ENCODE measurements at places on chromosomes 6 and 20. TPM values are rescaled to one million over a fixed set of nuclear protein-coding genes. Genes with fewer than 3 reads are reported as not detected.

Gene EEF1A2
- total RNA-seq = 13.7 TPM

Gene ADGRB3
- total RNA-seq = 7.7 TPM

Gene IMPG1
- total RNA-seq = not detected

Gene EXOC2
- total RNA-seq = 22.4 TPM

Gene ELOVL4
- 7.9 TPM for total RNA-seq

Gene PHACTR2
- total RNA-seq = 2.4 TPM

- no peaks in the 10 kb centered on the region for H3K27me3 ChIP-seq
- no peaks in the 10 kb centered on the region for H3K36me3 ChIP-seq
- H3K4me1 ChIP-seq = peaks cover 12% of the 10 kb centered on the region
- DNase-seq = no peak
Observed at GRCh38 chr6:75348882-75349261, 64.3 kb upstream of the TMEM30A start.

DNA sequence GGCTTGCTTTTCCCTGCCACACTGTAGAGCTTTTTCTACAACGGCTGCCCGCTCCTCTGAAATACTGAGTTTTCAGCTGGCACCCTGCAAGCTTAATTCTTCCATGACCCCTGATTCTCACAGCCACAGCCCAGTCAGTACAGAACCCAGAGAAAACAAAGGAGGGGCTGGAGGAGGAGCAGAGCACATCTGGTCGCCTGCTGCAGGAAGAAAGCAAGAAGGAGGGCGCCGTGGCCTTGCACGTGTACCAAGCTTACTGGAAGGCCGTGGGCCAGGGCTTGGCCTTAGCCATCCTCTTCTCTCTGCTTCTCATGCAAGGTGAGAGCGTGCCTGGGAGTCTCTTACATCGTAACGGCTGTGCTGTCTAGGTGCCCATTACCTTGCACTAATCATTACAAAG, 11.3 kb downstream of the DLK2 start:
- peaks cover 3% of the 10 kb centered on the region for H3K36me3 ChIP-seq
- DNase-seq = no peak
- no peak overlapping the region for H3K4me3 ChIP-seq
- H3K4me1 ChIP-seq = no peaks in the 10 kb centered on the region
- no peak overlapping the region for H3K27ac ChIP-seq
- no peaks in the 10 kb centered on the region for H3K27me3 ChIP-seq

DNA sequence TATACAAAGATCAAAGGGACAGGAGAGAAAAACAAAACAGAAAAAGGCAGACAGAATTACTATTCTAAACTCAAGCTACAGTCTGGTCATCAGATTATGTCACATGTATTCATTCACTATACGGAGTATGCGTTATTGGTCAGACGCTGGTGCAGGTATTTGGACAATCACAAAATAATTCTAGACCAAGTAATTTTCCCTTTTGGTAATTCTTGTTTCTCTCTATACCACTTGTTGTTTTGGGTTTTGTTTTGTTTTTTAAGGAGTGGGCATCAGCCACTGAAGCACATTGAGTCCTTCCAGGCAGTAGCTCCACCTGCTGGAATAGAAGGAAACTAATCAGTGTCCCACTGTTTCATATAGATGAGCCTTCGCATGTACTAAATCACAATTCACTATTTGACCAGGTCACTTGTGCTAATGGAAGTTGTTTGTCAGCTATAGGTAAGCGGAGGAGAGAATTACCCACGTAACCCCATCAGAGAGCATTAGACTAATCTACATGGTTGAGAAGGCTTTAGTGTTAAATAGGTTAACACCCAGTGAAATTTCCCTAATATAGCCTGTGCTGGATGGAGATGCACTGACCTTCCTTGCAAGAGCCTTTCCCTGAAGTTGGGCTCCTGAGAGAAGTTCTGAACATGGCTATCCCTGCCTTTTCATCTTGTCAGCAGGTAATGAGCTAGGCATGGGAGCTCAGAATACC, 77.9 kb downstream of the TNFAIP3 start:
- H3K4me1 ChIP-seq = no peaks in the 10 kb centered on the region
- H3K4me3 ChIP-seq = no peak overlapping the region
- no peaks in the 10 kb centered on the region for H3K36me3 ChIP-seq
- no peak overlapping the region for H3K27ac ChIP-seq
- peaks cover under 1% of the 10 kb centered on the region for H3K27me3 ChIP-seq
- DNase-seq = peak; percentile 37

DNA sequence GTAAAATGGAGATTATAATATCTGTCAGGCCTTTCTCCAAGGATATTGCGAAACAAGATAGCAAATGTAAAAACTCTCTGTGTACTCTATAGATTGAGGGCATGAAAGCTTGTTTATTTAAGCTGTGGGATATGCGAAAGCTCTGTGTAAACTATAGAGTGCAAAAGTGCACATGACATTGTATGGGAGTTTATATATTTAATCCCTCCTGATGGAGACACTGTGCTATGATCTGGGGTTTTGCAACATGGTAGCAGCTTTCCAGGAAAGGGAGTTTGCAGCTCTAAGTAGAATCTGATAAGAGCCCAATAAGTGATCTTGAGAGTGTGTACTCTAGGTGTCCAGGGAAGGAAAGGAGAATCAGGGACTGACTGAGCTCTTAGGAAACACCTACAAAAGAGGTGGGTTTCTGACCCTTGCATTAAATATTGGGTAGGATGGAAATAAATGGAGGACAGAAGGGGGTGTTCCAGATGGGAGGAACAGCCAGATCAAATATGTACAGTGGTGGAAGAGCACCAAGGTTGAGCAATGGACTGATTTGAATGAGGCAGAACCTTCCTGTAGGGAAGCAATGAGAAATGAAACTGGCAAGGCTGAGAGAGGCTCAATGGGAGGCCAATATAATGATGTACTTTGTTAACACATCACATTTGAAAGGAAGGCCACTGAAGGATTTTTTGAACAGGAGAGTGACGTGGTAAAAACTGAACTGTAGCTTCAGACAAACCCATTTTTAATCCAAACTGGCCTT, 450.1 kb downstream of the GJA1 start:
- no peak overlapping the region for H3K4me3 ChIP-seq
- DNase-seq = peak; percentile 34
- H3K27me3 ChIP-seq = no peaks in the 10 kb centered on the region
- H3K27ac ChIP-seq = peak overlapping the region; percentile 7
- H3K36me3 ChIP-seq = no peaks in the 10 kb centered on the region

GRCh38 chr6:25290306-25291060, 11.3 kb downstream of the CARMIL1 start:
- DNase-seq = no peak
- H3K27me3 ChIP-seq = no peaks in the 10 kb centered on the region
- H3K4me1 ChIP-seq = no peaks in the 10 kb centered on the region
- no peaks in the 10 kb centered on the region for H3K36me3 ChIP-seq
- no peak overlapping the region for H3K27ac ChIP-seq

GRCh38 chr6:158669145-158670035, 19.5 kb downstream of the SYTL3 start:
- H3K27me3 ChIP-seq = no peaks in the 10 kb centered on the region
- no peaks in the 10 kb centered on the region for H3K4me1 ChIP-seq
- no peak for DNase-seq
- H3K27ac ChIP-seq = no peak overlapping the region
- H3K36me3 ChIP-seq = no peaks in the 10 kb centered on the region

GRCh38 chr20:13492001-13492481, 146.7 kb downstream of the TASP1 start:
- H3K27ac ChIP-seq = peak overlapping the region; percentile 39
- peak; percentile 87 for DNase-seq
- no peaks in the 10 kb centered on the region for H3K27me3 ChIP-seq
- peaks cover 32% of the 10 kb centered on the region for H3K4me1 ChIP-seq
- H3K4me3 ChIP-seq = no peak overlapping the region

- DNase-seq = no peak
- no peak overlapping the region for H3K27ac ChIP-seq
- no peak overlapping the region for H3K4me3 ChIP-seq
- no peaks in the 10 kb centered on the region for H3K27me3 ChIP-seq
- no peaks in the 10 kb centered on the region for H3K36me3 ChIP-seq
Observed at GRCh38 chr6:75101896-75102295, 104.0 kb downstream of the COL12A1 start.

DNA sequence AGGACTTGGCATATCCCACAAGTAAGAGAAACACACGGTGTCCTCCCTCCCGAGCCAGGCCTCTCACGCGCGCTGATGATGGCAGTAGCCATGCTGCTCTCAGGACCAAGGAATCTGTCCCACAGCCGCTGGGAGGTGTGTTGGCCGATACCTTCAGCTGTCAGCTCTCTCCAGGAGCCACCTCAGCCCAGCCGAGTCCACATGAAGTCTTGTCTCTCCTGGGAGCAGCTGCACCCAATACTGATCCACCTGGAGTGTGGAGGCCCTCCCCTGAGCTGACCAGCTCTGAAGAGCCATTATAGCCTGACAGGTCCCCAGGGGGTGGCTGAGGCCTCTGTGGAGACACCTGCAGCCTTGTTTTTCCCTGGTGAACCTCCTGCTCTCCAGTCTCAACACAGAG, 23.8 kb upstream of the NXT1 start:
- H3K4me3 ChIP-seq = no peak overlapping the region
- no peaks in the 10 kb centered on the region for H3K4me1 ChIP-seq
- H3K27ac ChIP-seq = no peak overlapping the region
- no peak for DNase-seq
- H3K27me3 ChIP-seq = peaks cover 5% of the 10 kb centered on the region

GRCh38 chr6:20364327-20364726, 37.4 kb upstream of the E2F3 start:
- H3K27me3 ChIP-seq = peaks cover 5% of the 10 kb centered on the region
- no peak overlapping the region for H3K27ac ChIP-seq
- no peak for DNase-seq
- H3K4me3 ChIP-seq = no peak overlapping the region
- H3K4me1 ChIP-seq = no peaks in the 10 kb centered on the region

GRCh38 chr20:24425523-24426135, 43.8 kb upstream of the SYNDIG1 start:
- no peak overlapping the region for H3K4me3 ChIP-seq
- H3K27ac ChIP-seq = no peak overlapping the region
- DNase-seq = no peak
- H3K4me1 ChIP-seq = no peaks in the 10 kb centered on the region
- H3K36me3 ChIP-seq = no peaks in the 10 kb centered on the region

DNA sequence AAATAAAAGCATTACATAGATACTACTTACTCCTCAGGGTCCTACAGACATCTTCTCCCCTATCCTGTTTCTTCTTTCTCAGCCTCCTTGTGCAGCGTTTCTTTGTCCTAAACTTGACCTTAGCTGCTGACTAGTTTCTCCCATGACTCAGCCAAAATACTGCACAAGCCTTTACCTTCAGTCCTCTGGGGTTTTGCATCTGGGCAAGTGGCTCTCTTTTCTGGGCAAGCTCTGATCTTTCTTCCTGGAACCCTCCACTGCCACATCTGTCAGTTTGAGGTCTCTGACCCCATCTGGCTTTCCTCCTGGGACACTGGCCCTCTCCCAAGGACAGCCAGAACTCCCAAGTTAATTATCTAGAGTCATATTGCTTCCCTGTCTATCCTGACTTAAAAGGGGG, 838.4 kb downstream of the DHX35 start:
- no peaks in the 10 kb centered on the region for H3K36me3 ChIP-seq
- no peak for DNase-seq
- H3K27me3 ChIP-seq = peaks cover 4% of the 10 kb centered on the region
- no peaks in the 10 kb centered on the region for H3K4me1 ChIP-seq
- H3K4me3 ChIP-seq = no peak overlapping the region

DNA sequence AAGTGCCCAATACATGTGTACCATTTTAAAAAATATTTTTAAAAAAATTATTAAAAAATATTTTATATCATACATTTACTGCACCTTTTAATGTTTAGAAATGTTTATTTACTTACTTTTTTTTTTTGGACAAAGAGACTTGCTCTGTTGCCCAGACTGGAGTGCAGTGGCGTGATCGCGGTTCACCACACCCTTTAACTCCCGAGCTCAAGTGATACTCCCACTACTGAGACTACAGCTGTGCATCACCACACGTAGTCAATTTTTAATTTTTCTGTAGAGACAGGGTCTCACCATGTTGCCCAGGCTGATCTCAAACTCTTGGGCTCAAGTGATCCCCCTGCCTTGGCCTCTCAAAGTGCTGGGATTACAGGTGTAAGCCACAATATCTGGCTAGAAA, 9.2 kb upstream of the SIRPG start:
- H3K36me3 ChIP-seq = no peaks in the 10 kb centered on the region
- DNase-seq = no peak
- H3K27me3 ChIP-seq = no peaks in the 10 kb centered on the region
- peaks cover 4% of the 10 kb centered on the region for H3K4me1 ChIP-seq
- H3K4me3 ChIP-seq = no peak overlapping the region

- no peaks in the 10 kb centered on the region for H3K27me3 ChIP-seq
- no peaks in the 10 kb centered on the region for H3K36me3 ChIP-seq
- DNase-seq = no peak
Observed at GRCh38 chr6:169589293-169589692, 112.5 kb downstream of the WDR27 start.

DNA sequence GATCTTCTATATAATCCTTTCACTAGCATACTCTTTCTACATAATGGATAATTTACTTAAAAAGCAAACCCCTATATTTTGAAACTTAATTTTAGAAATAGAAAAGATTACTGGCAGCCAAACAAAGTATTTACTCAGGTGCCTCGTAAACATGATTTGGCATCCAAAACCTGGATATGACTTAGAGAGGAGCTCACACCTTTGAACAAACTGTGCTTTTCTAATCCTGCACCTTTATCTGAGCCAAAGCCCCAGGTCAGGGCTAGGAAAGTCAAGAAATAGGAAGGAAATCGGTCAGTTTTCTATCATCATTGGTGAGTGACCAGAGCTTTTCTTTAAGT, 170.9 kb downstream of the PHF3 start:
- DNase-seq = no peak
- peak overlapping the region; percentile 97 for H3K27ac ChIP-seq
- H3K27me3 ChIP-seq = no peaks in the 10 kb centered on the region
- peaks cover 48% of the 10 kb centered on the region for H3K4me1 ChIP-seq

GRCh38 chr6:150373260-150373701, 4.5 kb downstream of the IYD start:
- DNase-seq = peak; percentile 6
- H3K4me3 ChIP-seq = no peak overlapping the region
- H3K36me3 ChIP-seq = no peaks in the 10 kb centered on the region
- H3K27ac ChIP-seq = no peak overlapping the region
- no peaks in the 10 kb centered on the region for H3K27me3 ChIP-seq

DNA sequence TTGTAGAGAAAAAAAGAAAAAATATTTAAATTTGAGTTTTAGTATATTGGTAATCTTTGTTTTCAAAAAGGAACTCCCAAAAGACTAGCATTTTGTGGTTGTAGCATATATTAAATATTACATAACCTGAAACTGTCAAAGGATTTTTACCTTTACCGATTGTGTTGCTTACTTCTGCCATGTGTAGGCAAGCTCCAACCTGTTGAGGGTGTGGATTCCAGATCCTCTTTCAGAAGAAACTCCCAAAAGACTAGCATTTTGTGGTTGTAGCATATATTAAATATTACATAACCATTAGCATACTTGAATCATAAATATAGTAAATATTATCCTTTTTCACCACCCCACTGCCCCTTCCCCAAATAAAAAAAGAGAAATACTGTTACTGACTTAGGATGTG, 3.2 kb downstream of the DSE start:
- no peaks in the 10 kb centered on the region for H3K36me3 ChIP-seq
- no peaks in the 10 kb centered on the region for H3K27me3 ChIP-seq
- H3K4me3 ChIP-seq = no peak overlapping the region
- no peak overlapping the region for H3K27ac ChIP-seq

- H3K27ac ChIP-seq = no peak overlapping the region
- H3K36me3 ChIP-seq = no peaks in the 10 kb centered on the region
- H3K4me3 ChIP-seq = no peak overlapping the region
- no peaks in the 10 kb centered on the region for H3K27me3 ChIP-seq
- no peak for DNase-seq
Observed at GRCh38 chr6:109626311-109626710, 64.7 kb downstream of the AK9 start.

- H3K4me1 ChIP-seq = peaks cover 17% of the 10 kb centered on the region
- H3K27me3 ChIP-seq = no peaks in the 10 kb centered on the region
- no peak overlapping the region for H3K27ac ChIP-seq
- H3K36me3 ChIP-seq = no peaks in the 10 kb centered on the region
- no peak overlapping the region for H3K4me3 ChIP-seq
- DNase-seq = peak; percentile 37
Observed at GRCh38 chr6:17490724-17491123, 97.3 kb downstream of the CAP2 start.
